ENCODE measurements at places on chromosomes 4 and X.
A peak's percentile ranks its signal among the peaks of the same experiment; 100 is the strongest.

- no peak for DNase-seq
Observed at GRCh38 chr4:129748991-129749390, 653.0 kb downstream of the C4orf33 start.

- DNase-seq: no peak
Observed at GRCh38 chr4:137299281-137299680, 233.0 kb downstream of the PCDH18 start.

- DNase-seq: no peak
Observed at GRCh38 chrX:10538831-10539230, 81.6 kb downstream of the MID1 start.

GRCh38 chr4:15587649-15588048, 67.5 kb downstream of the FBXL5 start:
- DNase-seq: no peak

DNA sequence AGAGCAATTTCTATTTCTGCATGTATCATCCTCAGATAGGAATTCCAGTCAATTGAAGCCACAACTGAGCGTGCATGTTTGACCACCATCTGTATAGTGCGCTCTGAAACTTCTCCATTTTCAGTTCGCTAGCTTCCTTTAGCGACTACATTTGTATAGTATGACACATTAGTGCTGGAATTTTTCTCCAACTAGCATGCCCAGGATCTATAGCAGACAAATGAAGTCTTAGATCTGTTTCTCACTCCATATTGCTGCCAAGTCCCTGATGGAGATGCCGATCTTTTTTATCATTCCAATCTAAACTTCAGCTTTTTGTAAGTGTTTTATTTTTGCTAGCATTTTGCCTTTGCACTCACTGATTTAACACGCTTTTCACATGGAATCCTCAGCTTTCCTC, 774.8 kb upstream of the TENM3 start:
- DNase-seq: no peak

GRCh38 chr4:155001251-155001650, 207.2 kb upstream of the NPY2R start:
- no peak for DNase-seq

DNA sequence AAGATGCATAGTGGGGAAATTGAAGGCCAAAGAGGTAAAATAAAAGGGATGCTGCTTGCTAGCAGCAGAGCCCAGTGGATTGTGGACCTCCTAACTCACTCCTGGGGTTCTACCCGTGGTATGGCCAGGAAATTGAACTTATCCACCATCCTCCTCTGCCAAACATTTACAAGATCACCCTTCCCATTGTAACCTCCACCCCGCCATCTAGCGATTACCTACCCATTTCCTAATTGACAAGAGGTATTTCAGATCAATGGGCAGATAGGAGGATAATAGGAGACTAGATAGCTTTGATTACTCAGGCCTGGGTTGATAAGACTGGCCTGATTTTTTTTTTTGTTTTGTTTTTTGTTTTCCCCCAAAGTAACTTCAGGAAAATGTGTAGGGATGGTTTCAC, 67.8 kb downstream of the REPS2 start:
- DNase-seq: no peak

- DNase-seq: no peak
Observed at GRCh38 chrX:95718746-95719145, 965.9 kb upstream of the DIAPH2 start.

DNA sequence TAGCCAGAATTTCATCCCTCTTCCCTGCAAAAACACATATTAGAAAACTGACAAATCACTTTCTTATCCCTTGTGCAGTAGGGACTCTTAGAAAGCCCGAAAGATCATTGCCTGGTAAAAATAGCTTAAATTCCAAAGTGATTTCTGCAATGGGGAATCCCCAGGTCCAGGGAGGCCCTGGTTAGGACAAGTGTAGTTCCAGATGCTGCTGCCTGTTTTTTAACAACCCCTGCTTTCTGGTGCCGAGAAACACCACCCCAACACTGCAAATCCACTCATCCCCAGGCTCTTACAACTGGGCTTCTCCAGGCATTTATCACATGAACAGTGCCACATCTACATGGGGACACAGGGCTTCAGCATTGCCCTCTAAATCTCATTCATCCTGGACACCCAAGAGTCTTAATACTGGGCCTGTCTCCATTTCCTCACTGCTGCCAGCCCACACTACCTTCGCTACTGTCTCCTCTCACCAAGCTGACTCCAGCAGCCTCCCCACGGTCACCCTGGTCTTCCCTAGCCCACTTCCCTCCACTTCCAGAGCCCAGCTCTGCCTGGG, 112.2 kb upstream of the PSAPL1 start:
- DNase-seq: no peak

GRCh38 chrX:16204538-16204937, 37.3 kb downstream of the MAGEB17 start:
- DNase-seq: no peak

- no peak for DNase-seq
Observed at GRCh38 chr4:122203407-122203806, 51.3 kb downstream of the BLTP1 start.

DNA sequence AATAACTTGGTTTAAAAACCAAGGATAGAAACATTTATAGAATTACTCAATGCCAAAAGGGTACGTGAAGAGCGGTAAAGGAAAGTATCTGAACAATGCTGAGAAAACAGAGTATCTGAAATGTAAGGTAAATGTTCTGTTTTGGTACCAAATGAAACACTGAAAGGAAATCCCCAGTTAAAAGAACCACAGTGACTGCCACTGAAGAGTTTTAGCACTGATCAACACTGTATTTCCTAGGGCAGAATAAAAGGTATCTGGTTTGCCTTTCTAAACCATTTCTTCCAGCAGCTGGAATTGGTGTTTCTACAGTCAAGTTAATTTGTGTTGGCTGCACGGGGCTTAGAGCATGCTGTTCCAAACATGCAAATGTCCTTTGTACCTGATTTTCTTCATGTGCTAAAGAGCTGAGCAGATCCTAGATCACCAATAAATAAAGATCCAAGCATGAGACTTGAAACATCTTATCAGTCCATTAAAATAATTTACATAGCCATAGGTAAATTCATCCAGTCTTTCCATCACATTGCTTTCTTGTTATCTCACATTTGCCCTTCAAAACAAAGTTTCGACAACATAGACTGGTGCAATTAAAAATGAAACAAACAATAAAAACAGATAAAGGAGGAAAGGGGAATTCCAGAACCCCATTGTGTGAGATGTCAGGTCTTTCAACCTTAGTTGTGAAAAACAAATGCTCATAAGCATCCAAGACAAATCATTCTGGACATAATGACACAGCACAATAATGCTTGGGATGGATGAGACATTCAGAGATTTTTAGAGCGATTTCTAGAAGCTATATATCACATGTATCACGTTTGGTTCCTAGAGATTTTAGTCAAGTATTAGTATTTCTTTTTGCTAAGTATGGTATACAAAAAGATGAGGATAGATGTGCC, 38.6 kb downstream of the MFAP3L start:
- DNase-seq: no peak

GRCh38 chr4:22471999-22472461, 43.8 kb downstream of the ADGRA3 start:
- DNase-seq: no peak

GRCh38 chr4:41458689-41459088, 79.3 kb upstream of the LIMCH1 start:
- no peak for DNase-seq

DNA sequence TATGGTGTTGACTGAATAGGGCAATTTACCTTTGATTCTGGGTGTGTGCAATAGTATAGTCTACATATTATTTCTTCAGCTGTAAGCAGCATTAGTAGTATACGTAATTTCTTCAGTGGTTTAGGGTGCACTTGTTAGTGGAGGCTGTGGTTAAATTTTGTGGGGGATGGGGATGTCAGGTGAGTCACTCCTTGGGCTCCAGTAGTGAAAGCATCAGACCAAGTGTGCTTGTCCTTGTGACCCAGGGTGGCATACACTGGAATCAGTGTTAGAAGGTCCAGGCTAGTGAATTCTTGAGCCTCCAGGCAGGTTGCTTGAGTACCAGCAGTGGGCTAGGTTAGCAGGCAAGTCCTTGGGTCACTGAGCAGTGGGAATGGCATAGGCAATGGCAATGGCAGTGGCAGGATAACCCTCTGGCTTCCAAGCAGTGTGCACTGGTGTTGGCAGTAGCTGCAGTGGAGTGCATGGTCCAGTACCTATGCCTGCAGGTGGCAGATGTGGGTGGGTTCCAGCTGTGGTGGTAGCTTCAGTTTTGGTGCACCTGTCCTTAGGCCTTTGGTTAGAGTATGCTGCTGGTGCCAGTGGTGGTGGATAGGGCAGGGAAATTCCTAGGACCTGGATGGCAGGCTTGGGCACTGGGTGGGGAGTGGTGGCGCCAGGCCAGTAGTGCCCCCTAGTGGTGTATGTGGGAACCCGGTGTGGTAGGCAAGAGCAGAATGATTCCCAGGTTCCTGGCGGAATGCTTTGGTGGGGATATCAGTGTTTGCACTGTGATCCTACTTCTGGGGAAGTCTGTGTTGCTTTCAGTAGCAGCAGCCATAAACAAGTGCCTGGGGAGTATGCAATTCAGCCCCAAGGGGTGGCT, 531.0 kb downstream of the SMARCA1 start:
- DNase-seq: no peak

GRCh38 chrX:68045008-68045577, 388.2 kb downstream of the OPHN1 start:
- DNase-seq: no peak

DNA sequence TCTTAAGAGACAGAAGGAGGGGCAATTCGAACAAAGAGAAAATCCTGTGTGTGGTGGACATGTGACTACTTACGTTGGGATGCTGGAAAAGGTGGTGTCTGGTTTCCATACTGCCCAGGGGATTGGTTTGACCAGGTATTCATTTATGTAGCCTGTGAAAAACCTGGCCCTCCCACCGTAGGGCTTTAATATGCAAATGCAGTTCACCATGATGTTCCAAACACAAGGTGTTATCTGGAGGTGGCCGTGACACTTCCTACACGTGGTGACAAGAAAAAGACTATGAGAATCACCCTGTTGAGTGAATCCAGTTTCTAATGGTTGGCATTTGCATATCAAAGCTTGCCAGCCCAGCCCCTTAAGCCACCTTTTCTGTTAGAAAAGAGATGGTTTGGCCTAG, 27.9 kb downstream of the UGT2B4 start:
- DNase-seq: no peak

DNA sequence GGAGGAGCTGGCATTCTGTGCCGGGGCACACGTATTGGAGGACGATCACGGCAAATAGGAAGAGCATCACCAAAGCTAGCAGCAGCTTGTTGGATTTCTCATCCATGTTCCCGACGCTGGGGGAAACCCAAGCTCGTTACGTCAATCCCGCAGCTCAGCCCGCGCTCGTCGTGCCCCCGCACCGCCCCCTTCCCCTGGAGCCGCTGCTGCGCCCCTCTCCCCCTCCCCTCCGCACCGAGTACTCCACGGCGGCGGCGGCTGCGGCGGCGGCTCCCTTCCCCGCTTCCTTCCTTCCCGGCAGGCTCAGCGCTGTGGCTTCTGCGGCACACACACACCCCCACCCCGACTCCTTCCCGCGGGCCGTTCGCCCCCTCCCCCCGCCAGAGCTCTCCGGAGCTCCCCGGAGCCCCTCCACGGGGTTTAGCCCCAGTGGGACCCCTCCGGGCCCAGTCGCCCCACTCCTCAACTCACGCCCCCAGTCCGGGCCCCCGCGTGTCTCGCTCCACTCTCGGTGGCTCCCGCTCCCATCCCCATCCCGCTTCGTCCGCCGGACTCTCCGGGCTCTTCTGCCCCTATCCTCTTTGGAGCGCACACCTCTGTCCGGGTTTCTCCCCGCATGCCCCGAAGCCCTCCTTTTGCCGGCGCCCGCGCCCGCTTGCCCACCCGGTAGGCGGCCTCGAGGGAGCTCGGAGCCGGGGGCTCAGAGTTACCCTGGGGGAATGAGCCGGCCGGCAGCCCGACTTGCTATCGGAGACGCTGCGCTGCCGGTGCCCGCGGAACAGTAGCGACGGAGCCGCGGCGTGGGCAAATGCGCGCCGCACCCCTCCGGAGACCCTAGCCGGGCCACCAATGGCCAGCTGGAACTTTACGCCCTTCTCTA, 978 bp downstream of the HS6ST2 start:
- DNase-seq: no peak

DNA sequence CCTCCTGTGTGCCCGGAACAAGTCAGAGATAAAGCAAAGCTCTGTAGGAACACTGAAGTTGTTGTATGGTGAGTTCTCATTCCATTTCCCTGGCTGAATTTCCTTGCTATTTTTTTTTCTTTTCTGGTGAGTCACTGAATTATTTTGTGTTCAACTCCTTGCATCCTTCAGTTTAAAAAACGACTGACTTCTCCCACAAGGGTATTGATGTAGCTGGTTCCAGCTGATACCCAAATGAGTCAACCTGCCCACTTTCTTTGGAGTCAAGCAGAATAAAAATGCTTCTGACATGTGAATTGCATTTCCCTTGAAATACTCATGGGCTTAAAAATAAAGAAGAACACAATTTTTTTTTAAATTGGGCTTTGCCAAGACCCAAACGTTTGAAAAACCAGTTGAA, 85.5 kb downstream of the SHOX start:
- no peak for DNase-seq

GRCh38 chrX:48937054-48937907, 18.5 kb upstream of the PIM2 start:
- peak; percentile 73 for DNase-seq

GRCh38 chr4:24675721-24676389, 91.5 kb upstream of the DHX15 start:
- no peak for DNase-seq

GRCh38 chr4:742742-743311, 37.2 kb downstream of the PCGF3 start:
- DNase-seq: peak; percentile 65

DNA sequence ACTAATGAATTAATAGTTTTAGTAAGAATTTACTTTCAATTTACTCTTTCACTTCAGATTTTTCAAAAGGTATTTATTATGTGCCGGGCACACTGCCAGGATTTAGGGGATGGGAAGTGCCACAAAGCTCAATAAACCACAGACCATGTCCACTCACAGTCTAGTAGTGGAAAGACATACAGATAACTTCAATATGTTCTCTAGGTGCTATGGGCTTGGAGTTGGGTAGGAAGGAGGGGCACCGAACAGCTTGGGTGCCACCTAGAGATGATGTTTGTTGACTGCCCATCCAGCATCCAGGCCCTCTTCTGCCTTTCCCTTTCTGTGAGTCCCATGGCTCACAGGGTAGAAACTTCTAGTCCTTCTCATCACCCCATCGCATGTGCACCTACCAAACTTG, 17.8 kb downstream of the MFAP3L start:
- no peak for DNase-seq

Measured in activated CD4-positive, alpha-beta T cell treated with anti-CD3 and anti-CD28 coated beads for 1 hour (primary cell).